ENCODE measurements at places on chromosomes 12 and 14.

GRCh38 chr12:91074851-91075250, 17.0 kb upstream of the KERA start:
- no peak for DNase-seq

DNA sequence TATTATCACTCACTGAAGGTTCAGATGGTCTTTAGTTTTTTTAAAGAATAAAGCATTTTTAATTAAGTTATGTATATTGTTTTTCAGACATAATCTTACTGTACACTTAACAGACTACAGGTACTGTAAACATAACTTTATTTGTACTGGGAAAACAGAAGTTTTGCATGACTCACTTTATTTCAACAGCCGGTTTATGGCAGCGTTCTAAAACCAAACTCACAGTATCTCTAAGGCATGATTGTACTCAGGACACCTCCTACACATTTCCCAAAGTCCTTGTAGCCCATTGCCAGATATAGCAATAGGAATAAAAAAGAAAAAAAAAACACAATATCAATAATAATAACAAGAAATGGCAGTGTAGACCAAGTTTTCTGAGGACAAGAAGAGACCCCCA, 1341.4 kb downstream of the FSCB start:
- no peak for DNase-seq

- DNase-seq = peak; percentile 85
Observed at GRCh38 chr12:15688202-15688736, 100.9 kb downstream of the EPS8 start.

- no peak for DNase-seq
Observed at GRCh38 chr12:123991372-123991951, 18.4 kb downstream of the ZNF664 start.

DNA sequence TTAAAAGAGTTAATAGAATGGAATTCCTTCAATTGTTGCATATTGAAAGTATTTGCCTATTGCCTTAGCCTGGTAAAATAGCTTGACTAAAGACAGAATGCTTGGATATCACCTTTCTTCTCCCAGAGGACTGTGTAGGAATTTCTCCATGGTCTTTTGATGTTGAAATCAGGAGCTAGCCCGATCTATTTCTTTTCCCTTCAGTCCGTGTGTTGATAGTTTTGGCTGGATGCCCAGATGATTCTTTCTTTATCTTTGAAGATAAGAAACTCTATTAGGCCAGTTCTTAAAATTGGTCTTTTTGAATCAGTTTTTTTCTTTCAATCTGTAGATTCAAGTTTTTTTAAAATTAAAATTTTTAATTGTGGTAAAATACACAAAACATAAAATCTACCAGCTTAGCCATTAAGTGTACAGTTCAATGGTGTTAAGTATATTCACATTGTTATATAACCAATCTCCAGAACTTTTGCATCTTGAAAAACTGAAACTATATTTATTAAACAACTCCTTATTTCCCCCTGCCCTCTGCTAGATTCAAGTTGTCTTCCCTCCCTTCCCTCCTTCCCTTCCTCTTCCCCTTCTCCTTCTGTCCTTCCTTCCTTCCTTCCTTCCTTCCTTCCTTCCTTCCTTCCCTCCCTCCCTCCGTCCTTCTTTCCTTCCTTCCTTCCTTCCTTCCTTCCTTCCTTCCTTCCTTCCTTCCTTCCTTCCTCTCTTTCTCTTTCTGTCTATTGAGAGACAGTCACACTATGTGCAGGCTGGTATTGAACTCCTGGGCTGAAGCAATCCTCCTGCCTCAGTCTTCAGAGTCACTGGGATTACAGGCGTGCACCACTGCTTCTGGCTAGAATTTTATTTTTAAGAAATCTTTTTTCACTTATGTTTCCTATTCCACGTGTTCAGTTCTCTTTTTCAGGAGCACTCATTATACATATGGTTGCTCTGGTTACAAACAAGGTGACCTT, 10.1 kb downstream of the LACRT start:
- DNase-seq = no peak

DNA sequence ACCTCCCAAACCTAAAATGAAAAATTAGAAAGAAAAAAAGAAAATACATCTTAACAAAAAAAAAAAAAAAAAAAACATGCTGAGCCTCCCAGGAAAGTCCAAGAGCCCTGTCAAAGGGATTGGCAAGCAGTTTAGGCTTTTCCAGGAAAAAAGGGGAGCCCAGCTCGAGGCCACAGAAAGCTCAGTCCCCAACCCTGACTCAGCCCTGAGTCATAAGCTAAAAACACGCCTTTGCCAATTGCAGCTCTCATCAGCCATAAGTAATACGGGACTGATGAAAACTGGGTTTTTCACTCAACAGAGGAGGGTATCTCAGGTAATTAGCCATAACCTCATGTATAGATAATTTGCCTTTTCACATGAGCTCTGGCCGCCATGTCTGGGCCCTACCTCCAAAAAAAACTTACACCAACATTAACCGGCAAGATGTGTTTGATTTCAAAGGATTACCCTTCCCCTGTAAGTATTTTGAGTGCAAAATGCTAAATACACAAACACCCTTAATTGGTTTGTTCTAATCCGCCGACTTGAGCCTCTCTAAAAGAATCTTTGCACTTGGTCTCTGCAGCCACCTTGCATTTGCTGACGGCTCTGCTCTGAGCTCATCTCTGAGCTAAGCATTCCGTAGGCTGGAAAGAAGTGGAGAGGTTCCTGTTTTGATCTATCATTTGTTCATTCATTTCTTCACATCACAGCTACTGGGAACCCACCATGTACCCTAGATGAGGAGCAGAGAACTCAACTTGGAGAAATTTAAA, 319.2 kb downstream of the BCL11B start:
- DNase-seq = peak; percentile 47

DNA sequence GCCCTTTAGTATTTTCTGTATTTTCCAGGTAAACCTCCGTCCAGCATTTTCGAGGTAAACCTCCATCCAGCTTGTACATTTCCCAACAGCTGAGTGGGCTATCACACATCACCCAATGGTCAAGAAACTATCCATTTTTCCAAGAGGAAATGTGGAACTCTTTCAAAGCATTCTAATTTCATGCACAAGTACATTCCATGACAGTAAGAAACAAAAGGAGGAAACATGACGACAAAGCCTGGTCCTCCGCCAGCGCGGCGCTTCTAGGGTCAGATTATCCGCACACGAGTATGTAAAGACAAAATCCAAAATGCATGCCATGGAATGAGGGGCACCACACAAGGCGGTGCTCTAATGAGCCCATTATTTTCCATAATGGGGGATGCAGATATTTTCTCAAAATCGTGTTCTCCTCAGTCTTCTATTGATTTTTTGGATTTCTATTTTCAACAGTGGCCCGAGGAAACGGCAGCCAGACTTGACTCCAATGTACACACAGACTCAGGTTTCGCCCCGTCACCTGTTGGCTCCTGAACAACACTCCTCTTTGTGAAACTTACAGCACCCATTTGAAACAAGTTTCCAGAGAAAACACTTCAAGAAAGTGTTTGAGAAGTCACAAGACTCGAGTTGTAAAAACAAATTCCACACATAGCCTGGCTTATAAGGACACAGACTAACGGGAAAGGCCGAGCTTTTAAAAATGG, 107.4 kb downstream of the PRICKLE1 start:
- no peak for DNase-seq

GRCh38 chr12:11623382-11623781, 26.1 kb upstream of the ETV6 start:
- DNase-seq = peak; percentile 51

GRCh38 chr14:102316743-102317563, 2.6 kb upstream of the ZNF839 start:
- peak; percentile 95 for DNase-seq

- no peak for DNase-seq
Observed at GRCh38 chr12:103647267-103647666, 60.2 kb downstream of the STAB2 start.

DNA sequence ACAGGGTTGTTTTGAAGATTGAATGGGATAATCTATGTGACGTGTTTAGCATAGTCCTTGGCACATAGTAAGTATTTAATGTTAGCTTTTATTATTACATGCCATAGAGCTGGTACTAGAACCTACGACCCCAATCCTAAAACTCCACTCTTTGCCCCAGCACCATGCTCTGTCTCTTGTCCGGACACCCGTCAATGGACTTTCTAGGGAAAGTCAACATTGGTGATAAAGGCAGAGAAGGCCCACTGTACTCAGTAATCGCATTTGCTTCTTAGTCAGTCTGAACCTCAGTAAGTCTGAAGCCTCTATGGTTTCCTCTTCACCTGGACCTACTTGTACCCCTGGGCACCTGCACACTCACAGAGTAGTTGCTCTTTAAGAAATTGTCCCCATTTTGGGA, 153.1 kb upstream of the PRMT8 start:
- no peak for DNase-seq

- DNase-seq = peak; percentile 75
Observed at GRCh38 chr14:92549859-92550230, 36.3 kb downstream of the RIN3 start.

DNA sequence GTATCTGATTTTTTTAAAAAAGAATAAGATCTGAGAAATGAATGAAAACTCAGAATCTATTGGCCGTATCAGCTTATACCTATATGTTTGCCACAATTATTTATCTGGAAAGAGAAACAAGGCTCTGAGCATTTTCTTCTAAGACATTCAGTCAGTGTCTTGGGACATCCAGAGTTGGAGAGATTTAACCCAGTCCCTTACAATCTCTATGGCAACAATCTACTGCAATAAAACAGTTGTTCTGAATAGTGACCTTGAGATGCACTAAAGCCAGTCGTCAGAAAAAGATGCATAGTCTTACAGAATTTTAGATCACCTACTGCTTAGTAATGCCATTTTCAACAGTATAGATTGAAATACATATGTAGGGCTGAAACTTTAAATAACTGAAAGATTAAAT, 52.0 kb upstream of the SOCS2 start:
- DNase-seq = no peak

DNA sequence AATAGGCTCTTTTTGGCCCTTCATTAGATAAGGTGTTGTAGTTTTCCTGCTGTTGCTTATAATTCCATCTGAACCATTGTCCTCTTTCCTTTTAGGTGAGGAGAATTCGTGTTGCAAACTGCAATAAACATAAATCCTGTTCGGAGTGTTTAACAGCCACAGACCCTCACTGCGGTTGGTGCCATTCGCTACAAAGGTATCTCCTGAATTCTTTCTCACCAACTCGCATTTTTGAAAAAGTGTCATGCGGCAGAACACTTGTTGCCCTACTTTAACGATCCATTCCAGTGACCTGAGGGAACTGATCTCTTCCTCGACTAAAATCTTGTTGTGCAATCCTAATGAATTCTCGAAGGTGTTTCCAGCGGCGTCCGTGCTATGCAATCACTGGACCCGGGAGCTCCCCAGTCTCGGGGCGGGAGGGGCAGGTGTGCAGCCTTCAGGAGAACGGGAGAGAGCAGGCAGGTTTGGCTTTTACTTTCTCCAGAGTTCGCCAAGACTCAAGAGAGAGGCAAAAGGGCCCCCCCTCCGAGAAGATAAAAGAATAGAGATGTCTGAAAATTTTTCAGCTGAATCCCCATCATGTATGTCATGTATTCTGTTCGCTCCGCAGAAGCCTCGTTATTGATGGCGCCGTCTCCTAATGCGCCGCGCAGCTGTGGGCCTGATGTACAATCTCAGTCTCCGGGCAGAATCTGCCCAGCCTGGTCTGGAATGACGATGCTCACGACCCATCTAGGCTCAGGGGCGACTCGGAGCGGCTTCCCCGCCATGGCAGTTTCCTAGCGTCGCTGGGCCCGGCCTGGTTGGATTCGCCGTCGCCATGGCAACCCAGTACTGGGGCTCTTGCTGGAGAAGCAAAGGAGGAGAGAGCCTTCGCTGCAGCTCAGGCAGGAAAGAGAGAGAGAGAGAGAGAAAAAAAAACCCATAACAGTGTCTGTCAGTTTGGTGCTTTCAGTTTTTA, 38.2 kb downstream of the PLXNC1 start:
- no peak for DNase-seq

DNA sequence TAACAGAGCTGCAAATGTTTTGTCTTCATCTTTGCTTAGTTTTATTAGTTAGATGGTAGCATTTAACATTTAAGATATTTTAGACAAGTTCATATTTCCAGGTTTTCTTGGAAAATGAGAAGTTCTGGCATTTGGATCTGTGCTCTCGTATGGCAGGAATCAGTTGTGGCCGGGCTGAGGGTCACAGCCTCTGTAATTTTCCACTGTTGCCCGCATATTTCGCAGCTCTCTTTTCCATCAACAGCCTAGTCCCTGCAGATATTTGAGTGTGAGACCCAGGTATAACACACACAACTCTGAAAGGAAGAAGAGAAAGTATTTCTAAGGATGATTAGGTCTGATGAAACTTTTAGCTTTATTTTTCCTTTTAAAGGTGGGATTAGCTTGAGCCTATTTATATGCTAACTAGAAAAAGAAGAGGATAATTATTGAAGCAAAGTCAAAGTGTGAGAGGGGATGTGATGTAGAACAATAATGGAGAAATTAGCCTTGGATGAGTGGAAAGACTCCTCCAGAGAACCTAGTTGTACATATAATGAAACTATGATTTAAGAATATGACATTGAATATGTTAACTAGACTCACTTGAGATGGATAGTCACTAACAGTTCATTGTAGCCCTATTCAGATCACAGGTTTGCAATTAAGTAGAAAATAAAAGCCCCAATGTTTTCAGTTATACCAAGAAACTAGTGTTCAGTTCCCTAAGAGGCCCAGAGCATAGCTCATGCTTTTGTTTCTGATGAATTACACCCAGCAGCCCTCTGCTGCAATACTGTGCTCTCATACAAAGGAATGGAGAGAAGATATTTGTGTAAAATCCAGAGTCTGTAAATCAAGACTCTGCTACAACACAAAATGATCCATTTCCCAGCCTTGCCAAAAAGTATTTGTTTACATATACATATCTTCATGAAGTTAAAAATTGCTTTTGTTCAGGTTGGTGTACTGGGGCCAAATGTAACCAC, 158.4 kb downstream of the C12orf50 start:
- no peak for DNase-seq

DNA sequence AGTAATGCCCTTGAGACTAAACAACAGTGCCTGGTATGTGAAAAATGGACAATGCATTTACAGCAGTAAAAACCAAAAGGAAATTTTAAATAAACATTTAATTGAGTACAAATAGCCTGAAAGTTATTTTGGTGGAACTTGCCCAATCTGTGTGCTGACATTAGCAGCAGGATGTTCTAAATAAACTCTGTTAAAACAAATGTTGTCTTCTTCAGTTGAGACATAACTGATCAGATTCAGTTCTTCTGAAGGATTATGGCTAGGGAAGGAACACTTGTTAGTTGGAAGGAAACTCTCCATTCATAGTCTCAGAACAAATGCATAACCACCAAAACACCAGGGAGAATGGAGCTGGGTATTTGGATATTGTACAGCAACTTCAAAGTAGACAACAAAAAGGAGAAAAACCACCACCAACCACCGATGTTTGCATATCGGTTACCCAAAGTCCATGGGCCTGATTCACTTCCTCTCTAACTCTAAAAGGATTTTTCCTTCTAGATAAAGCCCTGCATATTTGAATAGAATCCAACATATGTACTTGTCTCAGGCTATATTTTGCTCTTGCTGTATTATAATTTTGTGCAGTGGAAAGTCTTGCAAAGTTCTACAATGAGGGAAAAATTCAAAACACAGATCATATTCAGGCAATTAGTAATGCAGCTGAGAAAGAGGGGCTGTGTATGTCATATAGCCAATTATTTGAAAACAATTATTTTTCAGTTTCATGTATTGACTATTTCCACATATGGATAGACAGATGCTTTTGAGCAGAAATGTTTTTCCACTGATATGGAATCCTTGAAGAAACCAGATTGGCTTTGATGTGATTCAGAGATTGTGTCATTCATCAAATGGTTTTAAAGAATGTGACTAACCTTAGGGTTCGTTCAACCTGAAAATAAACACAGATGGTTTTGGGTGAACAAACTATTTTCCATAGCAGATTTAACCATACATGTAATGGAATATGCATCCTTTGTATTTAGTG, 152.2 kb upstream of the BMP4 start:
- no peak for DNase-seq

GRCh38 chr14:83887866-83888265, 1642.1 kb upstream of the FLRT2 start:
- DNase-seq = no peak
